Endothelial cell of umbilical vein (primary cell): ENCODE measurements at places on chromosomes 7 and 10.
A peak's percentile ranks its signal among the peaks of the same experiment; 100 is the strongest.

GRCh38 chr7:106952658-106953231, 87.7 kb downstream of the PIK3CG start:
- DNase-seq, result no peak
- H3K4me1 ChIP-seq, result no peaks in the 10 kb centered on the region
- no peak overlapping the region for H3K27ac ChIP-seq

DNA sequence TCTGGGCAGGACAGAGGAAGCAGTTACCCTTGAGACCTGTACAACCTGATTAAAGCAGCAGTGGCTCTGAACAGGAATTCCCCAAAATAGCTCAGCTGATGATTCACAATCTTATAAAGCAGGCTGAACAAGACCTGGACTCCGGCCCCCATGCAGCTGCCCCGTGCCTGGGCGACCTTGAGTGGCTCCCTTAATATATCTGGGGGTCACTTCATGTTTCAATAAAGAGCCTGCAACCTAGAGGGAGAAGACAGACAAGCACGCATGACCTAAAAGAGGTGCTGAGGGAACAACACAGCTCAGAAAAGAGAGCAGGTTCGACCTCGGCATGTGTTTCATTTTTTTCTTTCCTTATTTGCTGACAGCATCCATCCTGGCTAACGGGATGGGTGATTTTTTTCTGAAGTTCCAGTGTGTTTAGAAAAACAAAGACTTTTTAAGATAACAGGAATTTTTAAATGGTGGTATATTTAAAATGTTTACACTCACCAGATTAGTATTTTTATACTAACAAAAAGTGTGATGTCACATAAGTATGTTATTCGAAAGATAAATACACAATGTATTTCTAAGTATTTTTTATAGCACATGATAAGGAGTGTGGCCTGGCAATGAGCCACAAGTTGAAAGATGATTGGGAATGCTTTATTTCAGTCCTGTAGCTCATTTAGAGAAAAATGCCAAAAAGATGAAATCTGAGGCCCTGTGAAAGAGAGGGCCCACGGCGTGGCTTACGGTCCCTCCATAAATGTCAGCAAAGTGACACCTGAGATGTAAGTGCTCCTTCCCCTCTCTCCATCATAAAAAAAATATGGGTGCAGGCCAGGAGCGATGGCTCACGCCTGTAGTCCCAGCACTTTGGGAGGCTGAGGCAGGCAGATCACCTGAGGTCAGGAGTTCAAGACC, 161.3 kb downstream of the SLIT1 start:
- no peaks in the 10 kb centered on the region for H3K27me3 ChIP-seq
- peak overlapping the region; percentile 54 for H3K27ac ChIP-seq
- DNase-seq, result peak; percentile 80
- no peak overlapping the region for H3K4me3 ChIP-seq

GRCh38 chr7:35754741-35755140, 46.1 kb upstream of the SEPTIN7 start:
- no peaks in the 10 kb centered on the region for H3K4me1 ChIP-seq
- H3K36me3 ChIP-seq, result no peaks in the 10 kb centered on the region
- H3K4me3 ChIP-seq, result no peak overlapping the region
- H3K27ac ChIP-seq, result no peak overlapping the region
- DNase-seq, result no peak

- DNase-seq, result no peak
- H3K27me3 ChIP-seq, result no peaks in the 10 kb centered on the region
- H3K4me3 ChIP-seq, result no peak overlapping the region
- no peak overlapping the region for H3K27ac ChIP-seq
Measured at GRCh38 chr7:159097661-159098423, 46.8 kb downstream of the VIPR2 start.

DNA sequence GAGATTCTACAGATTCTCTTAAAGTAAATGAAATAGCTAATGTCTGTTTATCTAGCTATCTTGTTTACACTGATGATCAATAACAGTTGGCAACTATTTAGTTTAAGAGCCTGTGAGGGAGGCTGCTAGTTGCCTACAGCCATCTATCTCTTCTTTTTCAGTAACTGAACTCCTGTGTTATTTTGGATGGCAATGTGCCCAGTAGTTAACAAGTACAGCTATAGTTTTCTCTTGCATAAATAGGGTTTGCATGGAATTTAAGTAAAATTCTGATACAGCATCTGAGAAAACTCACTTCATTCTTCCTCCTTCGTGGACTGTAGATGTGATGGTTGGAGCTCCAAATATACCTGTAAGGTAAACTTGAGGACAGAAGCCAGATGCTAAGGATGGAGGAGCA, 219.5 kb upstream of the POT1 start:
- no peaks in the 10 kb centered on the region for H3K36me3 ChIP-seq
- DNase-seq, result peak; percentile 9
- no peak overlapping the region for H3K27ac ChIP-seq
- H3K4me3 ChIP-seq, result no peak overlapping the region
- H3K27me3 ChIP-seq, result no peaks in the 10 kb centered on the region

DNA sequence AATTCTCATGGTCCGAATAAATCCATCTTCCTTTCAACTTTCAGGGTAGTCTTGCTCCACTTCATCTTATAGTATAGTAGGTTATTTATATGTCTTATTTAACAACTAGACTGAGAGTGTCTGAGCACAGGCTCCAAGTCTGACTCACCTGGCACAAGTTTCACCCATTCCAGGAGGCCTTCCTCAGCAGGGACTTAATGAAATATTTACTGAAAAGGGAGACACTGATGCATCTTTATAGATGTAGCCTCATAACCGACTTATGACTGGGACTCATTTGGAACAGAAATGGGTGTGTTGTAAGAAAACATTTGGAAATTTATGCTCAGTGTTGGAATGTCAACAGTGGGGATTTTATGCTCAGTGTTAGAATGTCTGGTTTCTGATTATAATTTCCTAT, 59.9 kb downstream of the CH25H start:
- H3K4me3 ChIP-seq, result no peak overlapping the region
- no peaks in the 10 kb centered on the region for H3K27me3 ChIP-seq
- no peaks in the 10 kb centered on the region for H3K36me3 ChIP-seq
- no peak overlapping the region for H3K27ac ChIP-seq
- no peak for DNase-seq

GRCh38 chr7:2530071-2530987, 10.8 kb downstream of the LFNG start:
- H3K27ac ChIP-seq, result peak overlapping the region; percentile 24
- no peaks in the 10 kb centered on the region for H3K36me3 ChIP-seq
- no peak for DNase-seq
- peaks cover 31% of the 10 kb centered on the region for H3K4me1 ChIP-seq

DNA sequence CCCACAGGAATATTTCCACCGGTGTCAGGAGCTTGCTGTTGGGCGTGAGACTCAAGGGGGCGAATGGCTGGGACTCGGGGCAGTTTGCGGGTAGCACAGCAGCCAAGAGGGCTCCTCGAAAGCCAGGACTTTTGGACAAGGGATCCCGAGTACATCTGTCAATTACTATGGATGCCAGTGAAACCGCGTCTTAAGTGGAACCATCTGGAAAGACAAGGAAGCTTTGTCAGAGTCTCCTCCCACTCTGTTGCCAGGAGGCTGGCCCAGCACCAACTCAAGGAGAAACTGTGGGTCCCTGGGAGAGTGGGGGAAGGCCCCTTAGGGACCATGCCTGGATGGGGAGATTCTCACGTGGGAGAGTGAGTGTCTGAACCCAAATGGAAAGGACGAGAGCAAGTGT, 57.1 kb downstream of the C10orf143 start:
- no peak for DNase-seq
- no peaks in the 10 kb centered on the region for H3K27me3 ChIP-seq
- H3K27ac ChIP-seq, result no peak overlapping the region
- no peaks in the 10 kb centered on the region for H3K4me1 ChIP-seq
- H3K4me3 ChIP-seq, result no peak overlapping the region
- H3K36me3 ChIP-seq, result no peaks in the 10 kb centered on the region

DNA sequence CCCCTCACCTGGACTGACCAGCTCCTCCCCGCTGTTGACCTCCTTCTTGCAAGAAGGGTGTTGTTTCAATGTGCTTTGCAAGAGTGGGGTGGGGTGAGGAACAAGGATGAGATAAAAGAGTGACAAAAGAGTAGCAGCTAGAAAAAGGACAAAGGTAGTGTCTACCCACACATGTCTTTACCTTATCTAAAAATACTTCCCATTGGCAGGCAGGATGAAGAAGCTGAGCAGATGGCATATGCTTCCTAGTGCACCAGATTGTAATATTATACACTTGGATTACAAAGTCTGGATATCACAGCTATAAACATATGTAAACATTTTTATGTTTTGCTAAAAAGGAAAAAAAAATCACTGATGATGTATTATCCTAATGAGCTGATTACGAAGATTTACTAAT, 34.5 kb downstream of the CHN2 start:
- no peak overlapping the region for H3K4me3 ChIP-seq
- H3K36me3 ChIP-seq, result no peaks in the 10 kb centered on the region
- H3K27ac ChIP-seq, result no peak overlapping the region
- no peak for DNase-seq
- H3K27me3 ChIP-seq, result no peaks in the 10 kb centered on the region
- peaks cover 11% of the 10 kb centered on the region for H3K4me1 ChIP-seq

DNA sequence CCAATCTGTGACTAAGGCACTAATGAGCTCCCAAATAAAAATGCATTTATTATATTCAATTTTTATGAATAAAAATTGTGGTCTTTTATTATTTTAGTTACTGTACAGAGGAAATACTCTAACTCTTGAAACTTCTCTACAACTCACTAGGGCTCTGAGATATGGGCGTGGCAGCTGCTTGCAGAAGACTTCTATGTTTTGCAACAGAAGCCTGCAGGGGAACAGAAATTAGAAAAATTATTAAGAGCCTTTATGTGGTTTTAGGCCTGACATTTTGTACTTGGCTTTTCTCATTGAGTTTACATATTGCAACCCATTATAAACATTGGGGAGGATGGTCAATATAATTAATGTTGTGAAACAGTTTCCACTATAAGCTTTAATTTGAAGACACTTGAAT, 581.4 kb downstream of the TNS3 start:
- DNase-seq, result no peak
- no peak overlapping the region for H3K4me3 ChIP-seq
- no peaks in the 10 kb centered on the region for H3K36me3 ChIP-seq
- H3K27me3 ChIP-seq, result no peaks in the 10 kb centered on the region
- H3K4me1 ChIP-seq, result no peaks in the 10 kb centered on the region
- H3K27ac ChIP-seq, result no peak overlapping the region

DNA sequence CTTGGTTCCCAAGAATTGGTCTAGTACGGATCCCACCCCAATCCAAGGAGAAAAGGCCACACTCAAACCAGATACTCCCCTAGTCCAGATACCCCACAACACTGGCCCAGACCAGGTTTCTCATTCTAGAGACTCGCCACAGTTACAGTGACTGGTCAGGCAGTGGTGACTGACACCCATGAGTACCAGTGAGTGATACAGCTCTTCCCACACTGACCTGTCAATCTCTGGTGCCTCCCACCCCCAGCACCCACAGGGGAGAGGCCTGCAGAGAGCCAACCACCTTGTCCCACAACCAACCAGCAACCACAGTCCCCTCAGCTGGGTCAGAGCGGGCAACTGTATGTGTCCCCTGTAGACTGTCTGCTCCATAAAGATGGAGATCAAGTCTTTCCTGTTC, 152.8 kb downstream of the NEURL1 start:
- H3K36me3 ChIP-seq, result no peaks in the 10 kb centered on the region
- peaks cover 7% of the 10 kb centered on the region for H3K4me1 ChIP-seq
- peaks cover 2% of the 10 kb centered on the region for H3K27me3 ChIP-seq
- H3K27ac ChIP-seq, result no peak overlapping the region

- peak; percentile 13 for DNase-seq
- H3K4me1 ChIP-seq, result peaks cover 11% of the 10 kb centered on the region
- no peak overlapping the region for H3K4me3 ChIP-seq
- no peaks in the 10 kb centered on the region for H3K36me3 ChIP-seq
Measured at GRCh38 chr7:94999069-94999351, 91.6 kb downstream of the PPP1R9A start.

DNA sequence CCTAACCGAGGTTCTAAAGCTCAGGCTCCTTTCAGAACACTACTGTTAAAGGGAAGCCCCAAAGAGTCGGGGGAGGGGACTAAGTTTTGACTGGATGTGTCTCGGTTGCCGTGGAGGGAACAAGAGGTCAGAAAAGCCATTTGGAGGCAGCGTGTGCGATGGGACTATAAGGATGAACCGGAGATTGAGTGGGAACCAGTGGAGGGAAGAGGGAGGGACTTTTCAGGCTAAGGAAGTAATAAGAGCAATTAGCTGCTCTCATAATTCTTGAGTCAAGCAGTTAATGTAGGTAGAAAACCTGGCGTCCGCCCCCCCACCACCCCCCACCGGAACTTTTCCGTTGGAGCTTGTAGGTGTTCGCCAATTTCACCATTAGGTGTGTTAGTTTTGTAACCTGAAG, 491 bp upstream of the AKAP9 start:
- peak; percentile 46 for DNase-seq
- H3K27ac ChIP-seq, result peak overlapping the region; percentile 62
- H3K36me3 ChIP-seq, result no peaks in the 10 kb centered on the region

DNA sequence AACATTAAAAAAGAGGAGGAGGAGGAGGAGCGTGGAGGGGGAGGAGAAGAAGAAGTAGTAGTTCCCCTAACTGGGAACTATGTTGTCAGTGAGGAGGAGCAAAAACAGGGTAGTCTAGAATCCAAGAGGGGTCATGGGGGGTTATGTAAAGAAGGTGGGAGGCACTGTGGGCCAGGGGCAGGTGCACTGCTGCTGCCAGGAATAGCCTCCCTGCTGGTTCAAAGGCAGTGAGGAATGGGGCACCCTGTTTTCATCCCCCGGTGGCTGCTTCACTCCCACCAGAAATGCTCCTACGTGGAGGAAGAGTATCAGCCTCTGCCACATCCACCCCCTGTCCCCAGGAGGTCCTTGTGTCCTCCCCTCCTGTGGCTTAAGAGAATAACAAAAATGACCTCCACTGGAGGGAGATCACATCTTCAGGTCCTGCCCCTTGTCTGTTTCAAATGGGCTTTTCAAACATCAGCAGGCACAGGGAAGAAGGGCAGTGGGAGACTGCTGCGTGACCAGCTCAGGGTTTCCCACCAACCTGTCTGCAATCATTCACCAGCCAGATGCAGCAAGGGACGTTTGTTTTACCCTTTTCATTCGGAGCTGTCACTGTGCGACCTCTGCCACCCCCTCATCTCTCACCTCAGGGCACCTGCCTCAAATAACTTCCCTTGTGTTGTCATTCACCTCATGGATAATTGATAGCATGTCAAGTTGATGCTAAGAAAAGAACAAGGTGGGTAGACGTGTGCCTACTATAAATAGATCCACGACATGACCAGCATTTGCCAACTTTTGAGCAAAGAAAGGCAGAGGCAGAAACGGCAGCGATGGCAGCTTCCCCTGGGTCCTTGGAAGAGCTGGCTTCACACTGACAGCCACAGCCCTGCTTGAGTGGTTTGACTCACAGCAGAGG, 92.6 kb downstream of the DGKI start:
- no peak overlapping the region for H3K27ac ChIP-seq
- no peaks in the 10 kb centered on the region for H3K27me3 ChIP-seq
- H3K4me1 ChIP-seq, result no peaks in the 10 kb centered on the region
- DNase-seq, result no peak
- H3K4me3 ChIP-seq, result no peak overlapping the region
- no peaks in the 10 kb centered on the region for H3K36me3 ChIP-seq
